ENCODE measurements at places on chromosomes 1 and 21.

DNA sequence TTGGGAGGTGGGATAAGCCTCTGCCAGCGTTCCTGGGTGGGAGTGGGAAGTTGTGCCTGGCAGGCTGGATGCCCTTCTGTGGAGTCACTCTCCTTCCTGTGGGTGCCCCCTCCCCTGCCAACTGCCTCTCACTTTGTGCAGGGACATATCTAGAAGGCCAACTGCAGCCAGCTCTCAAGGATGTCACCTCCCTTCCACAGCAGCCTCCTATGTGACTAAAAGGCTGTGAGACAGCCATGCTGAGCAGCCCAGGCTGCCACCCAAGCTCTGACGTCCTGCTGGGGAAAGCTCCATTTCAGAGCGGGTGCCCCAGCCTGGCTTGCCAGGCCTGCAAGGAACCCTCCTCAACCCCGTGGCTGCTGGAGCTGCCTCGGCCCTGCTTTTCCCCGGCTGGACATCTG is 19.6 kb upstream of the SLC26A9 start:
- H3K4me3 ChIP-seq: no peak overlapping the region
- H3K27me3 ChIP-seq: no peaks in the 10 kb centered on the region
- H3K4me1 ChIP-seq: peaks cover 14% of the 10 kb centered on the region
- H3K27ac ChIP-seq: no peak overlapping the region

DNA sequence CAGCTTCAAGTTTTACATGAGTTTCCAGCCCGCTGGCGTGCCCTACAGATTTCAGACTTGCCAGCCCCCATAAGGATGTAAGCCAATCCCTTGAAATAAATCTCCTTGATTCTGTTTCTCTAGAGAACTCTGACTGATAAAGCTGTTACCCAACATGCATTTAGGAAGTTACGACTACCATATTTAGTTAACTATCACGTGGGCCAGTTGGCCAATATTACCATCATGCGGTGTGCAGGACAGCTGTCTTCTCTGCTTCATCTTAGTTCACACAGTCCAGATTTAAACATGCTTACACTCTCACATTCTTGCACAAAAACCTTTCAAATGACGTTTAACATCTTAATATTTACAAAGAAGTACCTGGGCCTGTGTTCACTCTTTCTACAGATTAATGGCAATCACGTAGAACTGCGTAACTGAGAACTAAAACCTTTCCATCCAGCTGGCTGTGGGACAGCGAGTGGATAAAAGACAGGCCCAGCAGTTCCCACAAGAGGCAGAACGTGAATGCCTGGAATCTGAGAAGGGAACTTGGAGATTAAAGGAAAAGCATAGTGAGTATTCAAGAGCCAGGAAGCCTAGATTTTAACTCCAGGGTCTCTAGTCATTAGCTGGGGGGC is 20.8 kb downstream of the FAM177B start:
- no peak overlapping the region for H3K4me3 ChIP-seq
- H3K4me1 ChIP-seq: no peaks in the 10 kb centered on the region
- DNase-seq: peak; percentile 13
- no peak overlapping the region for H3K27ac ChIP-seq

GRCh38 chr1:178609015-178609414 is 96.1 kb downstream of the TEX35 start:
- H3K4me3 ChIP-seq: no peak overlapping the region
- no peaks in the 10 kb centered on the region for H3K27me3 ChIP-seq
- H3K36me3 ChIP-seq: no peaks in the 10 kb centered on the region
- peak overlapping the region; percentile 9 for H3K27ac ChIP-seq
- H3K4me1 ChIP-seq: no peaks in the 10 kb centered on the region
- no peak for DNase-seq

DNA sequence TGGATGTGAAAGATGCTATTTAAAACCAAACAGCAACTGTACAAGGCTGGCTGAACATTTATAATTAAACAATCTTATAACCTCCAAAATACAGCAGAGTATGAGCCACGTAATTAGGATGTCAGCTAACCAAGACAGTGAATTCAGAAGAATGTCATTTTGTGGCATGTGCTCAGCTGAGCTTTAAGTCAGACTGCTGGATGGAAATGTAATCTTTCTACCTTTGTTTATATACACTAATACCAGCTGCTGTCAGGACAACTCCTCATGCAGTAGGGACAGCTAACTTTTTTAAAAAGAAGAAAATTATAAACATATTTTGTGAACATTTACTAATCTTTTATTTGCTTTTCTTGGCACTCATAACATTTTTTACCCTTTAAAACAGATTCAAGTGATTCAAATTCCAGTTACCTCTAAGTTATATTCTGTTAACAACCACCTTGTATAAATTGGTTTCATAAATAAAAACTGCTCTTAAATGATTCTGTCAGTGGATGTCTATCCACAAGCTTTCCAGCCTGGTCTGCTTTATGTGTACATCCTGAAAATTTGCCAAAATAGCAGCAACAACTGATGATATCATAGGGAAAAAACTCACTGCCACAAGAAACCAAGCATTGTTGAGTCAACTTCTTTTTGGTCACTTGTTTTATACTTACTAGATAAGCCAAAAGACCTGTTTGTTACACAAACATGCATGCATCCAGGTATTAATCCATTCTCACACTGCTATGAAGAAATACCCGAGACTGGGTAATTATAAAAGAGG is 36.1 kb downstream of the DPH5 start:
- H3K27me3 ChIP-seq: no peaks in the 10 kb centered on the region
- no peak overlapping the region for H3K4me3 ChIP-seq

DNA sequence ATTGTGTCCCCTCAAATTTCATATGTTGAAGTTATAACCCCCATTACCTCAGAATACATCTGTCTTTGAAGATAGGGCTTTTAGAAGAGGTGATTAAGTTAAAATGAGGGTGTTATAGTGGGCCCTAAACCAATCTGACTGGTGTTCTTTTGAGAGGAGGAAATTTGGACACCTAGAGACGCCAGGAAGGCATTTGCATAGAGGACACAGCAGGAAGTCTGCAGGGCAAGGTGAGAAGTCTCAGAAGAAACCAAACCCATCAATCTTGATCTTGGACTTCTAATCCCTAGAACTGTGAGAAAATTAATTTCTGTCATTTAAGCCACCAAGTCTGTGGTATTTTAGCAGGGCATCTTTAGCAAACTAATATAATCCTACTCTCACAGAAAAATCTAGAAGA is 13.0 kb downstream of the GOLPH3L start:
- H3K4me1 ChIP-seq: no peaks in the 10 kb centered on the region
- H3K27ac ChIP-seq: no peak overlapping the region
- H3K4me3 ChIP-seq: no peak overlapping the region
- no peaks in the 10 kb centered on the region for H3K27me3 ChIP-seq
- no peak for DNase-seq

- no peaks in the 10 kb centered on the region for H3K4me1 ChIP-seq
- H3K4me3 ChIP-seq: no peak overlapping the region
- DNase-seq: no peak
- no peak overlapping the region for H3K27ac ChIP-seq
Observed at GRCh38 chr1:160774886-160775719, 20.9 kb upstream of the LY9 start.

DNA sequence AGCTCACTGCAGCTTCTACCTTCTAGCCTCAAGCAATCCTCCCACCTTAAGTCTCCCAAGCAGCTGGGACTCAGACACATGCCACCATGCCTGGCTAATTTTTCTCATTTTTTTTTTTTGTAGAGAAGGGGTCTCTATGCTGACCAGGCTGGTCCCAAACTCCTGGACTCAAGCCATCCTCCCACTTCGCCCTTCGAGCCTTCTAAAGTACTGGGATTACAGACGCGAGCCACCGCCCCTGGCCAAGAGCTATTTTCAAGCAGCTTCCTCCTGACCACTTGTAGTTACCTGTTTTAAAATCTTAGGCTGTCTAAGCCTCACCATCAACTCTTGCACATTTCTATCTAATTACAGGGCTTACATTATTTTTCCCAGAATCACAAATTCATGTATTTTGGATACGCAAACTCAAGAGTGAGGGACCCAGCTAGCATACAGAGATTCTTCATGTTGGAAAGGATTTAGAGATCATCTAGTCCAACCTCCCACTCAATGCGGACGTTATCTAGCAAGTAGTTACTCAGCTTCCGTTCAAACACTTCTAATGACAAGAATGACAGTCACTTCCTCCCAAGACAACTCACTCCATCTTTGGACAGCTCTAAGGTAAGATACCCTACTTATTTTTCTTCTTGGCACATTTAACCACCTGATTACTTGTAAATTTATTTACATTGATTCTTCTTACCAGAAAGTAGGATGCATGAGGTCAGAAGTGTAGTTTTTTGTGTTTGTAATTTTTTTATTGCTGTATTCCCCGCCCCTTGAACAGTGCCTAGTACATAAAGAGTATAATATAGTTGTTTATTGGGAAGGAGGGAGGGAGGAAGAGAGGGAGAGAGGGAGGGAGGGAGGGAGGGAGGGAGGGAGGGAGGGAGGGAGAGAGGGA is 65.4 kb downstream of the LUZP1 start:
- H3K36me3 ChIP-seq: no peaks in the 10 kb centered on the region
- no peak overlapping the region for H3K4me3 ChIP-seq
- DNase-seq: no peak
- H3K27ac ChIP-seq: no peak overlapping the region
- H3K27me3 ChIP-seq: no peaks in the 10 kb centered on the region

- DNase-seq: no peak
- no peak overlapping the region for H3K27ac ChIP-seq
- no peaks in the 10 kb centered on the region for H3K36me3 ChIP-seq
- H3K4me1 ChIP-seq: peaks cover 7% of the 10 kb centered on the region
Observed at GRCh38 chr1:65393928-65394327, 26.5 kb upstream of the LEPR start.

- no peaks in the 10 kb centered on the region for H3K27me3 ChIP-seq
- H3K4me1 ChIP-seq: peaks cover 13% of the 10 kb centered on the region
- peak within 1 kb of the TSS; percentile 93 for H3K27ac ChIP-seq
- H3K36me3 ChIP-seq: no peaks in the 10 kb centered on the region
- peak within 1 kb of the TSS; percentile 28 for H3K4me3 ChIP-seq
Observed at GRCh38 chr1:24744911-24745710, at the start of gene CLIC4. Gene CLIC4 (plus strand): TSS chr1:24745447. CDS start chr1:24745554, 107 bp downstream.

- no peak overlapping the region for H3K4me3 ChIP-seq
- no peaks in the 10 kb centered on the region for H3K36me3 ChIP-seq
- no peak for DNase-seq
- no peak overlapping the region for H3K27ac ChIP-seq
Observed at GRCh38 chr1:9482816-9483572, 56.3 kb upstream of the SLC25A33 start.

GRCh38 chr1:242745079-242745478 is 220.6 kb upstream of the PLD5 start:
- DNase-seq: no peak
- H3K27ac ChIP-seq: no peak overlapping the region
- no peaks in the 10 kb centered on the region for H3K27me3 ChIP-seq
- H3K36me3 ChIP-seq: no peaks in the 10 kb centered on the region
- no peaks in the 10 kb centered on the region for H3K4me1 ChIP-seq

- no peaks in the 10 kb centered on the region for H3K27me3 ChIP-seq
- peaks cover 64% of the 10 kb centered on the region for H3K4me1 ChIP-seq
- no peak overlapping the region for H3K27ac ChIP-seq
- H3K4me3 ChIP-seq: no peak overlapping the region
Observed at GRCh38 chr1:62301726-62302390, 17.4 kb downstream of the KANK4 start.

GRCh38 chr21:42353623-42354022 is 2.8 kb upstream of the TFF2 start:
- DNase-seq: no peak
- H3K4me3 ChIP-seq: no peak overlapping the region
- H3K27me3 ChIP-seq: no peaks in the 10 kb centered on the region
- no peaks in the 10 kb centered on the region for H3K36me3 ChIP-seq
- no peaks in the 10 kb centered on the region for H3K4me1 ChIP-seq

- no peak overlapping the region for H3K27ac ChIP-seq
- no peaks in the 10 kb centered on the region for H3K4me1 ChIP-seq
- H3K36me3 ChIP-seq: peaks cover 51% of the 10 kb centered on the region
- DNase-seq: no peak
- no peaks in the 10 kb centered on the region for H3K27me3 ChIP-seq
Observed at GRCh38 chr1:951364-951763, 7.7 kb downstream of the NOC2L start.

- H3K36me3 ChIP-seq: no peaks in the 10 kb centered on the region
- no peaks in the 10 kb centered on the region for H3K27me3 ChIP-seq
- no peak for DNase-seq
- H3K4me1 ChIP-seq: no peaks in the 10 kb centered on the region
Observed at GRCh38 chr21:41152147-41152546, 15.8 kb upstream of the BACE2 start.

DNA sequence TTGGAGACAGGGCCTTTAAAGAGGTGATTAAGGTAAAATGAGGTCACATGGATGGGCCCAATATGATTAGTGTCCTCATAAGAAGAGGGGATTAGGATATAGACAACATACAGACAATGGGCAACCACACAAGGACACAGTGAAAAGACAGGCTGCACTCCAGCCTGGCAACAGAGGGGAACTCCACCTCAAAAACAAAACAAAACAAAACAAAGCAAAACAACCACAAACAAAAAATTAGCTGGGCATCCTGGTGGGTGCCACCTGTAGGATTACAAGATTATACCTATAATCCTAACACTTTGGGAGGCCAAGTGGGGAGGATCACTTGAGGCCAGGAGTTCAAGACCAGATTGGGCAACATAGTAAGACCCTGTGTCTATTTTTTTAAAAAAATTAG is 4.8 kb upstream of the MDM4 start:
- no peak overlapping the region for H3K27ac ChIP-seq
- no peak overlapping the region for H3K4me3 ChIP-seq
- no peak for DNase-seq
- H3K36me3 ChIP-seq: no peaks in the 10 kb centered on the region
- H3K27me3 ChIP-seq: no peaks in the 10 kb centered on the region

DNA sequence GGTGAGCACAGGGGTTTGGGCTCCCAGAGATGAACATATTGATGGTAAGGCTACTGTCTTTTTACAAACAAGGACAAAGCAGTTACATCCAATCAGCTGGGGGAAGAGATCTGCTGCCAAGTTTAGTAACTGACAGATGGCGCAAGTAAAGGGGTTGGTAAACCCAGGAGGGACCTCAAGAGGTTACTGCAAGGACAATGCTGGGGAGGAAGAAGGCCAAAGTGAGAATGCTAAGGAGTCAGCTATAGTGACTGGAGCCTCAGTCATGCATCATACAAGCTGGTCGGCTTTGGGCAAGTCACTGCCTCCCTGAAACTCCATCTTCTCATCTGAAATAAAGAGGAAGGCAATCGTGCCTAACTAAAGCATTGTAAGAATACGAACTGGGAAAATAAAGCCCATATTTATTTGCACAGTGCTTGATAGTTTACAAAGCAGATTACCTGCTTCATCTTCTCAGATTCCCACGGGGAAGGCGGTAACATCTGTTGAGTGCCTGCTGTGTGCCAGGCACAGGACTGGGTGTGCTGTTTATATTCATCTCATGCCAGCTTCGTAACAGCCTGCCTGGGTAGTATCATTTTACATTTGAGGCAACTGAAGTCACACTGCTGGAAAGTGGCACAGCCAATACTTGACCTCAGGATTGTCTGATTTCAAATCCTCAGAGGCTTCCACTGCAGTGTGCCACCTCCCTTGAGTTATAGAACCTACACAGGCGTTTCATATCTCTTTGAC is 114.8 kb downstream of the BEND5 start:
- H3K27ac ChIP-seq: no peak overlapping the region
- H3K27me3 ChIP-seq: no peaks in the 10 kb centered on the region
- no peaks in the 10 kb centered on the region for H3K36me3 ChIP-seq
- DNase-seq: no peak
- H3K4me3 ChIP-seq: no peak overlapping the region
- no peaks in the 10 kb centered on the region for H3K4me1 ChIP-seq

- DNase-seq: no peak
- H3K27me3 ChIP-seq: no peaks in the 10 kb centered on the region
- H3K4me1 ChIP-seq: peaks cover 21% of the 10 kb centered on the region
- no peak overlapping the region for H3K4me3 ChIP-seq
Observed at GRCh38 chr1:173205146-173206051, 1.7 kb downstream of the TNFSF4 start.
